Thoracic aorta (tissue), 2 donors: ENCODE measurements at places on chromosomes 7 and 10. TPM values are rescaled to one million over a fixed set of nuclear protein-coding genes. Genes with fewer than 3 reads are reported as not detected.

The ZCCHC24 gene
- total RNA-seq, result 82.9 TPM

The ERV3-1 gene
- total RNA-seq, result 28.6 TPM

The CYP26C1 gene
- not detected for total RNA-seq

The CRTAC1 gene
- 5.2 TPM for total RNA-seq

The AKR1C3 gene
- 92.9 TPM for total RNA-seq

The CEP55 gene
- not detected for total RNA-seq

The INMT gene
- total RNA-seq, result 243 TPM

DNA sequence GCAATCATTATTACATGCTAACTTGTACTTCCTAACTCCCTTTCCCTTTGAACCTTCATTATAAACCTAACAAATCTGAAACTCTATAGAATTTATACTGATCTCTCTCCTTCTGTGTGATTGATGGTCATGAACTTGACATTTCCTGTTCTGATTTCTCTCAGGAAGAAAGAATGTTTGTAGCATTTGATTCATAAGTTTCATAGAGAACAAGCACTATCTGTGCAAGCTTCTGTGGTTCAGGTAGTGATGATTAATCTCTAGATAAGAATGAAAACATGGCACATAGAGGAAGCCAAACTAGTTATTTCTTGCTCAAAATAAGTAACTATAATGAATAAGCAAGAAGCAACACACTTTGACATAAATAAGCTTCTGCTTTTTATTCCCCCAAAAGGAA is 34.2 kb downstream of the TFPI2 start:
- DNase-seq, result no peak

DNA sequence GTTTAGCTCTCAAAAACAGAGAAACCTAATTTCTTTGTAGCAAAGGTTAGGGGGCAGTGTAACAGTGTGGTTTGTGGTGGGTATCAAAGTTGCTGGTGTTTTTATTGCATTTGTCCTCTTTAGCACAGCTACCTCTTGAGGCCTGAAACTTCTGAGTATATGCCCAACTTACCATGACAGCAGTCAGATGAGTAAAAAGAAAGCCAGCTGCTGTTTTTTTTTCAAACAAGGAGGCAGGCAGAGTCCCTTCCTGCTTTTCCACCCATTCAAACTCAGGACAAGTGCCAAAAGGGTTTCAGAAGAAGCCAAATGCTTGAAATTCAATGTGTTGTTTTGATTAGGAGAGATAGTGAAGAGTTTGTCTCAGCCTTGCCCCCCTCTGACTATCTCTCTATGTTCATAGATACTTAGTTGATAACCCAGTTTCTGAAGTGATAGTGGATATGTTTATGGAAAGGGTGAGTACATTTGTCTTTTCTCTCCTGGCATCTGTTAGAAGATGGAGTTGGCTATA is 23.1 kb downstream of the GBF1 start:
- DNase-seq, result no peak

- DNase-seq, result no peak
Observed at GRCh38 chr7:84258628-84259027, 64.0 kb upstream of the SEMA3A start.

- DNase-seq, result peak; percentile 42
Observed at GRCh38 chr10:78215645-78216044, 182.0 kb downstream of the RPS24 start.

- no peak for DNase-seq
Observed at GRCh38 chr7:86995052-86995725, 64.3 kb downstream of the ELAPOR2 start.

- no peak for DNase-seq
Observed at GRCh38 chr10:13365831-13366230, 17.7 kb upstream of the SEPHS1 start.

GRCh38 chr10:127986531-127987466 is 79.9 kb downstream of the PTPRE start:
- no peak for DNase-seq

DNA sequence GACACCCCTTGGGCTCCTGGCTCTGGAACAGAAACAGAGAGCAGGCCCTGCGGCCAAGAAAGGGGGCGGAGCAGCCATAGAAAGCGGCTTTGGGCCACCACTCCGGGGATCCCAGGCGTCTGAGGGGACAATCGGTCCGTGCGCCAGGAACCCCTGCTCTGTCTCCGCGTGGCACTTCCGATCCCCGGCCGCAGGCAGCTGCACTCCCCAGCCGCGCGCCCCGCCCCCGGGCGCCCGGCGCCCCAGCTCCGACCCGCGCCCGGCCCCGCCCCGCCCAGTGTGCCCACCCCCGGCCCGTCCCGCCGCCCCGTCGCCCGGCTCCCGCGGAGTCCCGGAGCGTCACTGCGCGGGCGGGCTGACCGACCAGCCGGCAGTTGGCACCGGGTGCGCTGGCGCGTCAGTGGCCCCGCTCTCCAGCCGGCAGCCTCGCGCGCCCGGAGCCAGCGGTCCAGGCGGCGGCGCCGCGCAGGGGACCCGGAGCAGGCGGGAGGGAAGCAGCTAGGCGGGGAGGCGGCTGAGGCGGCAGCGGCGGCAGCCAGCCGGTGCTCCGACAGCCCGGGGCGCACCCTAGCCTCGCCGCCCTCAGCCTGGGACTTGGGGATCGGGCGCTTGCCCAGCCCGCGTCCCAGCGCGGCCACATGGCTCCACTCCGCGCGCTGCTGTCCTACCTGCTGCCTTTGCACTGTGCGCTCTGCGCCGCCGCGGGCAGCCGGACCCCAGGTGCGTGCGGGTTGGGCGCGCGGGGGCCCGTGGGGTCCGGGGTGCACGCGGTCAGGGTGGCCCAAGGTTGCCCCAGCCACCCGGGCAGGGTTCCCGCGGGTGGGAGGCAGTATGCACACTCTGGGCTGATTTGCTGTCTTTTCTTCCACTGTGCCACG is at the start of gene ADAMTS14:
Gene ADAMTS14 (plus strand): TSS at position 342 of the 878 bp plus-strand sequence. CDS start 297 bp downstream, at position 639.
- no peak for DNase-seq

DNA sequence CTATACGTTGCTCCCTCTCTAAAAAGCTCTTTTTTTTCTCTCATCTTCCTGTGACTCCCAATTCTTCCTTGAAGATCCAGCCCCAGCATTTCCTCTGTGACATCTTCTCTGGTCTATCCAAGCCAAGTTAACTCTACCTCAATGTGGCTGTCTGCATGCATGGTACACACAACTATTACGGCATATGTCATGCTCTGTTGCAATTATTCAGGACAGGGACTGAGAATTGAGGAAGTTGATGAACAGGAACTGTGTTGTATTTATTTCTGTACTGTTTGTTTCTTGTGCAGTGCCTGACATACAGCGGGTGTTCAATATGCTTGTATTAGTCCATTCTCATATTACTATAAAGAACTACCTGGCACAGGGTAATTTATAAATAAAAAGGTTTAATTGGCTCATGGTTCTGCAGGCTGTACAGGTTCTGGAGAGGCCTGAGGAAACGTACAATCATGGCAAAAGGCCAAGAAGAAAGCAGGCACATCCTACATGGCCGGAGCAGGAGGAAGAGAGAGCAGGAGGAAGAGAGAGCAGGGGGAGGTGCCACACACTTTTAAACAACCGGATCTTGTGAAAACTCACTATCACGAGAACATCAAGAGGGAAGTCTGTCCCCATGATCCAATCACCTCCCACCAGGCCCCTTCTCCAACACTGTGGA is 6.3 kb downstream of the TRPV5 start:
- DNase-seq, result no peak

DNA sequence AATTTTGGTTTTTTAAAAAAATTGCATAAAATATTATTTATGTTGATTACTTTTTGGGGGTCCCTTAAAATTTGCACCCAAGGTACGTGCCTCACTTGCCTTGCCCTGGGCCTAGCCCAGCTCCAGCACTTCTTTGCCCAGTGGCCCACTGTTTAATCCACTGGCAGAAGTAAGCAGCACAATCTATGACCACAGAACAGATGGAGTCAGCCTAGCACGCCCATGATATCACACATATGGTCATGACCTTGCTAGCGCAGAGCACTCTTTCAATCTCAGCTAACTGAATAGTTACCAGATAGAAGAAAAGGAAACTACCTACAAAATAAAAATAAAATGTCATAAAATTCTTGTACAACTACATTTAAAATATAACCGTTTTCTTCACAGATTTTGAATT is 5.6 kb downstream of the OGA start:
- no peak for DNase-seq
